NAMALWA (cell line): ENCODE measurements at places on chromosomes 1 and 21.

GRCh38 chr1:110215621-110216515, 5.8 kb downstream of the KCNC4 start:
- no peak for DNase-seq

DNA sequence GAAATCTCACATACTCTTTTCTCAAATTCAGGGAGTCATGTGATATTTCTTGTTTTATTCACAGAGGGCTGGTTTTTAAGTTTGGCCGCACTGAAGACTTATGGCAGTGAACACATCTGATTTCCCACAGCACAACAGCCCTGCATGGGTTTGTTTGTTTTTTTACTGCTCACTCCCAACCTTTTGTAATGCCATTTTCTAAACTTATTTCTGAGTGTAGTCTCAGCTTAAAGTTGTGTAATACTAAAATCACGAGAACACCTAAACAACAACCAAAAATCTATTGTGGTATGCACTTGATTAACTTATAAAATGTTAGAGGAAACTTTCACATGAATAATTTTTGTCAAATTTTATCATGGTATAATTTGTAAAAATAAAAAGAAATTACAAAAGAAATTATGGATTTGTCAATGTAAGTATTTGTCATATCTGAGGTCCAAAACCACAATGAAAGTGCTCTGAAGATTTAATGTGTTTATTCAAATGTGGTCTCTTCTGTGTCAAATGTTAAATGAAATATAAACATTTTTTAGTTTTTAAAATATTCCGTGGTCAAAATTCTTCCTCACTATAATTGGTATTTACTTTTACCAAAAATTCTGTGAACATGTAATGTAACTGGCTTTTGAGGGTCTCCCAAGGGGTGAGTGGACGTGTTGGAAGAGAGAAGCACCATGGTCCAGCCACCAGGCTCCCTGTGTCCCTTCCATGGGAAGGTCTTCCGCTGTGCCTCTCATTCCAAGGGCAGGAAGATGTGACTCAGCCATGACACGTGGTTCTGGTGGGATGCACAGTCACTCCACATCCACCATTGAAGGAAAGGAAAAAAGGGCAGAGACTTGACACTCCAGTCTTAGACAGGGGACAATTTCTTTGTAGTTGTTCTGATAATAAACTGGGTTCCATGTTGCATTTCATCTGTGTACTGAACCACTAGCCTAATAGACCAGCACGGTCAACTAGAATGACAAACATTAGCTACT, 22.8 kb downstream of the TMEM50A start:
- no peak for DNase-seq

DNA sequence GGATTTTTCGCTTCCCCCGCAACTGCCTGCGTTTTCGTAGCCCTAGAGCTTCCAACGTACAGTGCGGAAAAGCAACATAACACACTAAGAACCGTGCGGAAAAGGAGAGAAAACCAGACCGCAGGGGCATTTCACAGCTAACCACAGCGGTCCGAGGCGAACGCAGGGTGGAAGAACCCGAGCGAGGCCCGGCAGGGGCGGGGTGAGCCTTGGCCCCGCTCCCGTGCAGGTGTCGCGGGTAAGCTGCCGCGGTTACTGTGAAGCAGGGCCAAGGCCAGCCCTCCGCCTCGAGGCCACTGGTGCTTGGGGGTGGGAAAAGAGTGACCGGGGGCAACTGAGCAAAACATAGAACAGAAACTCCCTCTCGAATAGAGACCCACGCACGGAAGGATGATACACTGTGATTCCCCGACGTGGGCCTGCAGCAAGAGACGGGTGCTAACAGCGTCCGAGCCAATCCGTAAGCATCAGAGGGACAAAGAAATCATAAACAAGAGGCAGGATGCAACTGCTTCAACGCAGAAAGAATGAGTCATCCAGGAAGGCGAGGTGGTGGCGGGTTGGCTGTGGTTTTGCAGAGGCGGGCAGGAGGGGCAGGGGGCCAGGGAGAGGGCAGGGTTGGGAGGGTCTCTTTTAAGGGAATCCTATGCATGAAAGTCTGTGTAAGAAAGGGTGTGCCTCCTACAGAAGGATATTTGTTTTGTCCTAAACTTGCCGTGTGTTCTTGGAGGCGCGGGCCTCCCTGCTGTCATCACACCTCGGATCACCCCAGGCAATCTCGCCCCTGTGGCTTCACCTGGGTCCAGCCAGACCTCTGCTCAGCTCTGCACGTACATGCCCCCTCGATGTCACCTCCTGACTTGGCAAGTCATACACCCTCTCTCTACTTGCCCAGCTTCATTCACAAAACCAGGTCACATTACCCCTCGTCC, 7.3 kb downstream of the GNG4 start:
- DNase-seq, result no peak

DNA sequence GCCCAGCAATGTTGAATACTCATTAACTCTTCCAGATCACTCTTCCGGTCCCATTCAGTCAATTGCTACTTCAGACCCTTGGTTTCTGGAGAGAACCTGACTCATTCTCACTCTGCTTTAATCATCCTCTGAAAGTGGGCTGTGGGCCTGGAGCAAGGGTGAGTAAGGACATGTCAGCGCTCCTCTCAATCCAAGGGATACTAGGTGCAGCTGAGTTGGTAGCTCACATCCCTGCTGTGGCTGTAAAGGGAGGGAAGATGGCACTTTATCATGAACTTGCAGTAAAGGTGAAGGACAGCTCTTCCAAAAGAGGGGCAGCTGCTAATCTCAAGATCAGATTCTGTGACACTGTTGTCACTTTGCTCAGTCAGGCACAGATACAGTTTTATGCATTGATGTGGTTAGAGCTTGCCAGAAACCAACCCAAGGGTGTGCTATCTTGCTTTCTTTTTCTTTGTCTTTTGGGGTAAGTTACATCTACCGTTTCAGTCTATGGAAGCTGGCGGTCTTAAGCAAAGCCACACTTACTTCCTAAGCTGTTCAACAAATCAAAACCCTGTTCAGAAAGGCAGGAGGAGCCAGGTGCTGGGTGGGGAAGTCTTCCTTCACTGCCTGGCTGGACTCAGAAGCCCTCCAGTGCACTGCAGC, 26.5 kb upstream of the NTPCR start:
- DNase-seq, result no peak

DNA sequence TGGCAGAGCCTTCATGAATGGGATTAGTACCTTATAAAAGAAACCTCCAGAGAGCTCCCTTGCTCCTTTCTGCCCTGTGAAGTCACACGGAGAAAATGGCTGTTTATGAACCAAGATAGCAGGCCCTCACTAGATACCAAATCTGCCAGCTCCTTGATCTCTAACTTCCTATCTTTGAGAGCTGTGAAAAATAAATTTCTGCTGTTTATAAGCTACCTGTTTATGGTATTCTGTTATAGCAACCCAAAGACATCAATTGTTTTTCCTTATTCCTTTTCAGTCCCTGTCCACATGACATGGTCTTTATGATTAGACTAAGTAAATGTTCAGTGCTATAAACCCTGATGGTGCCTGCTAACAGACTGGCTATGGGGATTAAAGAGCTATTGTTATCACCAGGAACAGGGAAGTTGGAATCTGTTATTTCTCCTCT, 9.7 kb upstream of the STIL start:
- DNase-seq, result no peak

DNA sequence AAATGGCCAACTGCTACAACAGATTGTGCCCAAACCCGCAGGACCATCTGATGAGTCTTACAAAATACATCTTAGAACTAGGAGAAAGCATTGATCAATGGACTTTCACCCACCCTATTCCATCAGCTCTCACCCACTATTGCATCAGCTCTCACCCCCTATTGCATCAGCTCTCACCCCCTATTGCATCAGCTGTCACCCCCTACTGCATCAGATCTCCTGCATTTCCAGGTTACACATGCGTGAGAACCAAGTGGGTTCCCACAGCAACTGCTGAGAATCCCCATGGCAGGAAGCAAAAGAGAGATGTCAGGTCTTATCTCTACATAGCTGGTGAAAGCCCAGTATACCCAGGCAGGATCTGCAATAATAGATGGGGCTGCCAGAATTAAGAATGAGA, 533.5 kb downstream of the LTN1 start:
- peak; percentile 27 for DNase-seq

DNA sequence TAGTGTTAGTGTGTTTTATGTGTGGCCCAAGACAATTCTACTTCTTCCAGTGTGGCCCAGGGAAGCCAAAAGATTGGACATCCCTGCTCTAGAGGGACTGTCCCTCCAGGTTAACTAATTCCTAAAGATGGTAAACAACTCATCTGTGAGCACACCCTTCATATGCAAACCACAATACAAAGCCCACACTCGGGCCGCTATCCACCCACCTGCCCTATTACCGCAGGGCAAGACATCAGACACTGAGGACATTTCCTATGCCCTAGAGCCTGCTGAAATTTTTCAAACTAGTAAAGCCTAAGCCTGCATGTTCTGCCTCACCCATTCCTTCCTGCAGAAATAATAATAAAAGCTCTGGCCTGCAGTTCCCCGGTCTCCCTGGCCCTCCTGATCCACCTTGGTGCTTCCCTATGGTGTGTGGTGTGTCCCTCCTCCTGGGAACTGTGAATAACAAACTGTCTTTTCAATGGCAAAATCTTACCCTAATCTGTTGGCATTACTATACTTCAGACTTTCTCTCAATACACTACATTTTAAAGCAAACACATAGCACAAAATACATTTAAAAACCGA, 39.3 kb upstream of the NTPCR start:
- no peak for DNase-seq

DNA sequence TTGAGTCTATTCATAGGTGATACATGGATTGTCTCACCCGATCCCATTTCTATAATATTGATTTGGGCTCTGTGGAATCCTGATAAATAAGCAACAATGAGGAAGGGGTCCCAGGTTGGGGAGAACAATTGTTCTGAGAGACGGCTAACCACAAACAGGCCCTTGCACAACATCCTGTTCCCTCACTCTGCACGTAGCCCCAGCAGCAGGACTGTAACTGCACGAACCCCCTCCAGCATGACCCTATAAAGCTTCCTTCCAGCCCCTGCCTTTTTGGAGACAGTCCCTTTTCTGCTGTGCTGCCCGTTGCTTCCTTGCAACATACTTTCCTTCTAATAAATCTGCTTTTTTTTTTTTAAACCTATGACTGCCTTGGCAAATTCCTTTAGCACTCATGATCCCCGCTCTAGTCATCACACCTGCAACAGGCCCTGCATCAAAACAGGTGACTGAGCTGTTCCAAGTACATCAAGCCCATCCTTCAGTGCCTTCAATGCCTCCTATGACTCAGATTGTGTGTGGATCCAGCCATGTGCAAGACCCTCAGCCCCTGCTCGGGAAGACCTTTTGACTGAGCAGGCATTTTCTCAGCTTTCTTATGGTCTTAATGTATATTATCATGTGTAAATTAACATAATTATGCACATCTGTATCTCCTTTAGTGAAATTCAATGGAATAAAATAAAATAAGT, 63.7 kb upstream of the B3GALNT2 start:
- DNase-seq, result no peak

DNA sequence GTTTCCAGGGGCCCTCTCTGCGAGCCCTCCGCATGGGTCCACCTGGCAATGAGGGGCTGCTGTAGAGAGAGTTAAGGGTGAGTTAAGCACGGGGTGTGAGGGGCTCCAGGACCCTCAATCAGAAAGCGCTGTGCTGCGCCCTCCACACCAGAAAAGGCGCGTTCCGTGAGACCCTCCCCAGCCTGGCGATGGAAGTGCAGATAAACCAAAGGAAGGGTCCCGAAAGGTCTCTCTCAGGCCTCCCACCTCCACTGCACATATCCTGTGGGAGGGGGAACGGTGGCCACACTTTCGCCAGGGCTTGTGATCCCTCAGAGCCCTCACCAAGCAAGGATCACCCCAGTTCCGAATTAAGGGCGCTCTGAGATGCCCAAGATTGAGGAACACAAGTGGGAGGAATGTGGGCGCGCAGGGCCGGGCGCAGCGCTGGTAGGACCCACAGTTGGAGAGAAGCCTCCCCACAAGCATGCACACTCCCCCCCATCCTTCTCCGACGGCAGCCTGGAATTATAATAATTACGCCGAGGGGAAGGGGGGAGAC, 1.1 kb downstream of the WNT3A start:
- no peak for DNase-seq

- DNase-seq, result peak; percentile 33
Observed at GRCh38 chr1:190453550-190453949, 24.1 kb downstream of the BRINP3 start.

DNA sequence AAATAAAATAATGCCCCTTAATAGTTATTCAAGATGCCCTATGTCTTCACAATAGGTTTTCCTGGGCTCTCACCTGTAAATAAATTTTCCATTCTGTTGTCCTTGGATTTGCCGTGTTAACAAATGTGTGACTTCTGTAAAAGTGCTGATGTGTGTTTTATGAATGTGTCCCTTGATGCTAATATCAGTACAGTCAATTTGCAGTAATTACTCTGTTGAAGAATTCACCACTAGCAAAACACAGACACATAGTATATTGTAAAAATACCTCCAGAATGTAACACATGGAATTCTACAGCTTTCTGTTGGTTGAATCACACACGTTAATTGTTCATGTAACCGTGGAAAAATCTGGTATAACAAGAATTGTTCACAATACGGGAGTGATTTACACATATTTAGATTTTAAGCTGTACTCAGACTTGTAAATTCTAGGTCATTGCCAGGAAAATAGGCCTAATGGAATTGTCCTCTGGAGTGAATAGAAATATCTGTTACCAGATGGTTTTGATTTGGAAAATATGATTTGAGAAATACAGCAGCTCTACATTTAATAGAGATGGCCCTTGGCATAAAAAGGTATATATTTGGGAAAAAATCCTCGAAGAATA, 36.7 kb upstream of the KCNK2 start:
- DNase-seq, result no peak

- peak; percentile 58 for DNase-seq
Observed at GRCh38 chr21:18725653-18726052, 322.1 kb upstream of the TMPRSS15 start.
